ENCODE measurements at places on chromosomes 4 and X.

GRCh38 chr4:10253765-10254164 lies 137.2 kb upstream of the WDR1 start:
- no peak for DNase-seq

DNA sequence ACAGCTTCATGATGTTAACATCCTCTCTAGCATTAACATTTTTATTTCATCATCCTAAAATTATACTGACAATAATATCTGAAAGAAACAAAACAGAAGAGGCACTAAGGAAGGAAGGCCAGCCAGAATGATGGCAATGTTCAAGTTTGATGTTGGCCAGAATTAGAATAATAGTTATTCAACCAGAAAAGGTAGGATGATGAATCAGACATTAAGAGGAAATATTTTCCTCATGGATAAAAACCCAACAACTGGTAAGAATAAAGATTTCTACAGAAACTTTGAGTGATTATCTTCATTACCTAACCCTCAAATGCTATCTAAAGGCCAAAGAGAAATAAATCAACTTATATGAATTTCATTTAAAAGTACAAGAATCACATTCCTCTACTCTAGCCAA lies 105.2 kb downstream of the PDE5A start:
- DNase-seq: no peak

DNA sequence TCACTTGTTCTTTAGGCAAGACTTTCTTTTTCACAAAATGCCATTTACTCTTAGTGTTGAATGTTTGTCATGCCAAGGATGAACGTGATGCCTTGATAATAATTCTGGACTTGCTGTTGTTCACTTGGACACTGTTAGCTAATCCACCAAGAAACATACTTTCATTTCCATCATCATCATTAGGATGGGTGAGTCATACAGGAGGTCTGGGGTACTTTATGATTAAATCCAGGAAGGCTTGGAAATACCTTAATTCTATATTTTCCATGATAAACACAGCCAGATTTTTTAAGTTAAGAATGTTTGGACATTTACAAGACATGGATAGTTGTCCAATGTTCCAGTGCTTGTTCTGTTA lies 260.7 kb upstream of the GIMD1 start:
- no peak for DNase-seq

- DNase-seq: peak; percentile 14
These were observed 11.5 kb upstream of the CHST7 start for GRCh38 chrX:46561824-46562657.

DNA sequence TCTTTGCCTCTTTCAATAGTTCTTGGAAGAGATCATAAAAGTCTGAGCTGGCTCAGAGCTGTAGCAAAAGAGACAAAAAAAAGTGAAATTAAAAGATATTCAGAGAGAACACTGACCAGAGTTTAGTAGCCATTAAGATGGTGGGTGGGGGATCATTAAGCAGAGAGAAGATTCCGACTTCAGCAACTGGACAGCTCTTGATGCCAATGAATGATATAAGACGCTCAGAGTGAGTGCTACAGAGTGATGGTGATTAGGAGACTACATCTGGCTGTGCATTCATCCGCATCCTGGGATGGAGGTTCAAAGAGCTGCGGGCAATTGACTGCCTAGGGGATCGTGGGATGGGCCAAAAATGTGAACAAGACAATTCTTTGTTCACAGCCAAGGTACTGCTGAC lies 178.5 kb downstream of the PACRGL start:
- DNase-seq: no peak

DNA sequence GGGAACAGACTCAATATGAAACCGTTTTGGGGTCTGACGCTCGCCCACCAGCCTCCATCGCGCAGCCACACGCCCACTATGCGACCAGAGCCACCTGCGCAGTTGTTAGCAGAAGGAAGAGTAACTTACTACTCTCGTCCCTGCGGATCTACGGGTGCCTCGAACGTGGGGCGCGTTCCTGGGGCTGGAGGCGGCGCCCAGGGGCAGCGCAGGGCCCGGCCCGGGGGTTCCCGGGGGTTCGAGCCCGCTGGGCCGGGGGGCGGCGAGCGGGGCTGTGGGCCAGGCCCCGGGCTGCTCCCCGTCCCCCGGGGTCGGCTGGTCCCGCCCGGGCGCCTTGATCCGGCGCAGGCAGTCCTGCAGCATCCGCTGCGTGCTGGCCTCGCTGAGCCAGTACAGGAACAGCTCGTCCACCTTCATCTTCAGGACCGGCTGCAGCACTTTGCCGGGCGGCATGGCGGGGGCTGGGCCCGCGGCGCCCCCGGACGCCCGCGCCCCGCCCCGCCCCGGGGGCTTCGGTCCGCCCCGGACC lies 404 bp downstream of the PPP2R3B start:
- no peak for DNase-seq

DNA sequence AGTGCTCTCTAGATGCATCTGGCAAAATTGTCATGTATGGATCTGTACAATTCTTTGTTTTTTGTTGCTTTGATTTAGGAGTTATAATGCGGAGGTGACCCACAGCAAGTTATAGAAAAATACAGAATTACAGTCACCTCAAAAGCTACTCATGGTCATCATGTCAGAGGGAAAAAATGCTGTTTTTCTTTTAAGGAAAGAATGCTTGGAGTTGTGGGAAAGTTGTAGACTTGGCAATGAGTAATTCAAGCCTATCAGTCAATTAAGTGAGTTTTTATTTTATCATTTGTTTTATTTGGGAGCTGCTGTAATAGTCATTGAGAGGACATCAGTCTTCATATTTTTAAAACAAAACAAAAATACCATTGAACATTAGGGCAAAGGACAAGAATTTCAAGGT lies 16.4 kb downstream of the FHL1 start:
- no peak for DNase-seq

DNA sequence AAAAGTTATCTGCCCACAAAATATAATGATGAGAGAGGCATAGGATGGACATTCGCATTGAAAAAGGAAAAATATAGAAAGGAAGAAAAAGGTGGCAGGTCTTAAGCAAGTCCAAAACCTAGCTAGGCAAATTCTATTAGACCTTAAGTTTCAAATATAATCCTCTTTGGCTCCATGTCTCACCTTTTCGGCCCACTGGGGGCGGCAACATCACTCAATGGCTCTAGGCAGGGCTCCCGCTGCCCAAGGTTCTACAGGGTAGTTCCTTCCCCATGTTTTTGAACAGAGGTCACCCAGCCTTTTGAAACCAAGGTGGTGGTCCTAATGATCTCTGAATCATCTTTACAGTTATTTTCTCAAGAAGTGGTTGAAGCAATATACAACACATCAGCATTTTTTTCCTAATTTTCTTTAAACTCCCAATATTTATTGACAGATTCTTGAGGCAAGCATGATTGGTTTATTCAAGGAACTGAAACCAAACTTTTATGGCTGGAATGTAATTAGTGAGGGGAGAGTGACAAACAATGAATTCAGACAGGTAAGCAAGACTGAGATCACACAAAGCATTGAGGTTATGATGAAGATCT lies 309.4 kb downstream of the ANTXR2 start:
- DNase-seq: no peak

GRCh38 chrX:112611776-112612175 lies 68.0 kb downstream of the LHFPL1 start:
- DNase-seq: no peak

DNA sequence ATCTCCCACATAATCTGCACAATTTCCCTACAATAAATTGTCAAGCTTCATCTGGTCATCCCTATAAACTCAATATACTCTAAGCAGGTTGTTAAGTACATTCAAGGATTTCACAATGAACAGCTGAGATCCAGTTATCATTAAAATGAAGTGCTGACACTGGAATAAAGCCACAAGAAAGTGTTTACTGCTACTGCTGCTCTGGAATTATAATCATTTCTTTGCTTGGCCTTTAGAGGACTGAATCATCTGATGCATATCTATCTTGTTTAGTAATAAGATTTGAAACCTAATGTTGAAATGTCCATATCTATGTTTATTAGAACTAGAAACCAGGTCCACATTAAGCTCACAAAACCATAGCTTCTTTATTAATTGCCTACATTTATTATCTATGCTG lies 338.6 kb upstream of the ZFP42 start:
- no peak for DNase-seq

DNA sequence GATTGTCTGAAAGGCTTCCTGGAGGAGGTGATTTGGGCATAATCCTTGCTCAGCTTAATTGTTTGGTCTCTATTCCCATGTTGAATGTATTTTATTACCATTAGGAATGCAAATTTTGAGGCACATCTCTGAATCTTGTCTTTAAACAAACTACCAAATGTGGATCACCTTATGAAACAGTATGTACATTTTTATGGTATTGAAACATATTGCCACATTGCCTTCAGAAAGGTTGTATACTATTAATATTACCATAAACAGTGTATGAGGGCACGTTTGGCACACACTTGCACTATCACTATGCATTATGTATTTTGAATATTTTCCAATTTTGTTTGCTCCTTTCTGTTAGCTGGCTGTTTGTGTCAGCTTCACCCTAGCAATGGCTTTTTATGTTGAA lies 60.0 kb upstream of the ALB start:
- no peak for DNase-seq

DNA sequence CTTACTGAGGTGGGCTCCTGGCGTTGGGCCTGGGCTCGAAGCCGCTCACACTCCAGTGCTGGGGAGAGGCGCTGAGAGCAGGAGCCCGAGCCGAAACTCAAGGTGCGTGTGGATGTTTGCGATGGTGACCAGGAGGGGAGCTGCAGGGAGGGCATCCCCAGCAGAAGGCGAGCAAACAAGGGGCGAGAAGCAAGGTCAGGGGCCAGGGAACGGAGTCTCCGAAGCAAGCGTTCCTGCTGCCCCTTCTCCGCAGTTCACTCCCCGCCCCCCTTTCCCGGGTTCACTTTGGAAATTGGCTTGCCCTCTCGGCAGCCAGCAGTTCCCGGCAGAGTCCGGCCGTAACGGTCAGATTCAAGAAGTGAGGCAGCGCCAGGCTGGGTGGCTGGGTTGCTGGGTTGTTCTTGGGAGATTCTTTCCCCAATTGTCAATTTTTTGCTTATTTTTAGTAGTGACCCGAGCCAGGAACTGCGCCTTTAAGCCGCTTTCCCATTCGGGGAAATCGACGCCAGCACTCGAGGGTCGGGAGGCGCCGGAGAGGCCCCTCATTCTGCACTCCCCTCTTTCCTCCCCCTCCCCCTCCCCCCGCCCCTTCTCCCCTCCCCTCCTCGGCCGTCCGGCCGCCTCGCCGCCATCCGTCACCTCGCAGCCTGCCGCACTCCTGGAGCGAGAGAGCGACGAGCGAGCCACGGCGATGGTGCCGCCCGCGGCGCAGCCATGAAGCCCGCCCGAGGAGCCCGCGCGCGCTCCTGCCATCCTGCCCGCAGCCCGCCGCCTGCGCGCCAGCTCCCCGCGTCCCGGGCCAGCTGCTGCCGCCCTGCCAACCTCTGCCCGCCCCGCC lies at the start of gene FRMPD3:
TSS of gene FRMPD3 (plus strand) at position 655 of the 838 bp plus-strand sequence. CDS start 76,937 bp downstream, outside the sequence.
- no peak for DNase-seq

GRCh38 chrX:64187762-64188150 lies 17.8 kb downstream of the AMER1 start:
- DNase-seq: no peak

DNA sequence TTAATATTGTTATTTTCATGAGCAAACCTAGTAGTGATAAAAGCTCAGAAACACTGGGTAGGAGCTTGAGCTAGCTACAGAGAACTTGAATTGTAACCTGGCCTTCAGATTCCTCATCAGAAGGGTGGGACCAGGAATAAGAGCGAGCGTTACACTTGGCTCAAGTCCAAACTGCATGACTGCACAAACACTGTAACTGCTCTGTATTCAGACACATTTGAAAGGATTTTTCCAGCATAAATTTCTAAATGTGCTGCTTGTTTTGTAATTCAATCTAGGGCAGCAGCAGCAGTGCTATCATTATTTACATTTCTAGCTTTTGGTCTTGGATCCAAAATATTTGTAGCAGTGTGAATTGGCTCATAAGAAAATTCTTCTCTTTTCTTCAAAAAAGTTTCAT lies 133.0 kb upstream of the TMLHE start:
- DNase-seq: no peak

All from CD4-positive, alpha-beta T cell treated with Interleukin-15 for 4 hours (primary cell).